ENCODE measurements at places on chromosomes 3 and 15. TPM values are rescaled to one million over a fixed set of nuclear protein-coding genes. Genes with fewer than 3 reads are reported as not detected.

Gene FRMD5
- total RNA-seq, result 3.0 TPM

Gene KBTBD8
- 1.8 TPM for total RNA-seq

Gene DNAH12
- total RNA-seq, result not detected

Gene NMNAT3
- total RNA-seq, result 2.5 TPM

Gene RTF1
- total RNA-seq, result 22.1 TPM

Gene ELP6
- total RNA-seq, result 37.1 TPM

Gene NUDT16
- total RNA-seq, result 12.8 TPM

Gene MRAS
- 17.2 TPM for total RNA-seq

Gene GOLIM4
- total RNA-seq, result 25.2 TPM

Gene CPN2
- total RNA-seq, result not detected

Gene ADGRG7
- total RNA-seq, result not detected

Gene NR2E3
- total RNA-seq, result not detected

Gene LRRN1
- 2.6 TPM for total RNA-seq

Gene NANOGP8
- total RNA-seq, result not detected

Gene GNAT1
- not detected for total RNA-seq

Gene IVD
- 34.4 TPM for total RNA-seq

Gene DZIP1L
- 9.7 TPM for total RNA-seq

Gene MEGF11
- 3.7 TPM for total RNA-seq

Gene SEC62
- total RNA-seq, result 34.8 TPM

Gene TRH
- total RNA-seq, result not detected

Gene GOLGA6L7
- not detected for total RNA-seq

Gene GABRR3
- not detected for total RNA-seq

Gene CDC25A
- total RNA-seq, result 30.8 TPM
